Activated effector memory CD4-positive, alpha-beta T cell treated with anti-CD3 and anti-CD28 coated beads, Interleukin-2, amount 50 U/mL, for 16 hours (primary cell): ENCODE measurements at places on chromosomes 4 and X.

- DNase-seq, result no peak
Observed at GRCh38 chrX:11188664-11189063, 77.5 kb downstream of the HCCS start.

DNA sequence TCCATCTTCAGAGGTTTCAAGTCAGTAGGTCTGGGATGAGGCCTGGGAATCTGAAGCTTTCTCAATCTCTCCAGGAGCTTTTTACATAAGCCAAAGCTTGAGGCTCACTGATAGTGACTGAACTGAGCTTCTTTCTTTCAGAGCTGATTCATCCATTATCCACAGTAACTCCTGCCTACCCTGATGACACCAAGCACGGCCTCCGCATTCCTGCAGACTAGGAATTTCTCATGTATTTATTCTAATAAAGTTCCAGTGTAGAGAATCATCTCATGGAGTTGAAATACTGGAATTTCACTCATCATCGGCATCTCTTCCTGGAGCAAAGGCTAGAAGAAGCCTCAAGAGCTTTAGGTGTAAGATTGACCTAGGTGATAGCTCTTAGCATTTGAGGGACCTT lies 12.1 kb upstream of the DCTD start:
- no peak for DNase-seq

- DNase-seq, result no peak
Observed at GRCh38 chr4:182018691-182019090, 224.5 kb upstream of the TENM3 start.

DNA sequence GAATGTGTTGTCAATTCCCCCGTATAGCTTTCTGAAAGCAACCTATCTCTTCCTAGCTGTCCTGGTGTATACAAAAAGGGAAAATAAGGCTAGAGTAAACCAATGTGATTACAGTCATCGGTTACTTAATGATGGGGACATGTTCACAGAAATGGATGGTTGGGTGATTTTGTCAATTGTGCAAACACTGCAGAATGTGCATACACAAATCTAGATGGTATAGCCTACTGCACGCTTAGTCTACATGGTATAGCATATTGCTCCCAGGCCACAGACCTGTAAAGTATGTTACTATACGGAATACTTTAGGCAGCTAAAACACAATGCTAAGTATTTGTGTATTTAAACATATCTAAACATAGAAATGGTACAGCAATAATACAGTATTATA lies 5.1 kb downstream of the DTHD1 start:
- no peak for DNase-seq

DNA sequence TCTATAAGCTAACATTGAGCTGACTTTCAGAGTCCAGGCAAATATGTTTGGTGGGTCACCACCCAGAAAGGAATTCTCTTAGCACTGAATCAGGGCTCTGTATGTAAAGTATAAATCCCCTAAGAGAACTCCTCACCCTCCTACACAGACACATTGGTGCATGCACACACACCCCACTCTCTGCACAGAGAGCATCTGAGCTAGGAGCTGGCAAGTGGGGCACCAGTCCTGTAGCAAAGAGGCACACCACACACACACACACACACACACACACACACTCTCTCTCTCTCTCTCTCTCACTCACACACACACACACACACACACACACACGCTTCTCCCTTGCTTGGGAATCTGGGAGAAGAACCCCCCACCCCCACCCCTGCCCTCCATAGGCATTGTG lies 3.2 kb downstream of the SLITRK2 start:
- no peak for DNase-seq

GRCh38 chrX:119706616-119707015 lies 13.6 kb upstream of the SEPTIN6 start:
- DNase-seq, result no peak

- no peak for DNase-seq
Observed at GRCh38 chr4:188110036-188110435, 633 bp upstream of the TRIML2 start.

- DNase-seq, result no peak
Observed at GRCh38 chr4:53987761-53988171, 76.6 kb downstream of the CHIC2 start.

GRCh38 chrX:132769609-132770008 lies 188.8 kb downstream of the HS6ST2 start:
- DNase-seq, result no peak
